Stimulated activated CD8-positive, alpha-beta memory T cell treated with anti-CD3 and anti-CD28 coated beads, Interleukin-4, amount 100 ng/mL, for 1 hour (primary cell): ENCODE measurements at places on chromosomes 6 and 20.
A peak's percentile ranks its signal among the peaks of the same experiment; 100 is the strongest.

DNA sequence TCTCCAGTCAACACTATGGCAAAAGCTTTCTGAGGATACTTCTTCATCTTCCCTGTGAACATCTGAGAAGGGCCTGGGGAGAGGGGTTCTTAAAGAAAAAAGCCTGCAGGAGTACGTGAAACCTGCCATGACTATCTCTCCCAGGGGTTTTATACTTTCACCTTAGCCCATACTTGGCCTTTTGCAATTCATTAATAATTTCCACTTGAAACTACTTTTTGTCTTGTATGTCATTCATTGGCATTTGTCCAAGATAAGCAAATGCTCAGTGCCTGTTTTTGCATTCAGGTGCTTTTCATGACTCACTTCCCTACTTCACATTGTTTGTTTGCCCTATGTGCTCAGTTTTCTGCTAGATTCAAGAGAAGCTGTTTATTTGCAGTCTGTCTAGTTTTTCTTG lies 580.3 kb upstream of the GJE1 start:
- DNase-seq, result no peak

DNA sequence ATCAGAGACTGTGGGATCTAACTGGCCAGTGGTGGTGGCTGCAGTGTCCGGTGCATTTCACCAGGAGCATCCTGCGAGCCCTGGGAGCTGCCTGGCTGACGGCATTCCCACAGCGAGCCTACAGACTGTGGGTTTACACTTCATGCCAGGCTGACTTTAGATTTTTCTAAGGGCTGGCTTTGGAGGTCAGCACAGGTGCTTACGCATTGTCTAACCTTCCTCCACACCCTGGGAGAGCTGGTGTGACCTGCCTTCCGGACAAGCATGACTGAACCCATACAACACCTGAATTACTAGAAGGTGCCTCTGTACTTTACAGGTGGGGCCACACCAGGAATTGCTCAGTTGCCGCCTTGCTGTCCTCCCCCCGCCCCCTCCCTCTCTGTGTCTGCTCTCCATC lies 96.2 kb downstream of the RREB1 start:
- no peak for DNase-seq

DNA sequence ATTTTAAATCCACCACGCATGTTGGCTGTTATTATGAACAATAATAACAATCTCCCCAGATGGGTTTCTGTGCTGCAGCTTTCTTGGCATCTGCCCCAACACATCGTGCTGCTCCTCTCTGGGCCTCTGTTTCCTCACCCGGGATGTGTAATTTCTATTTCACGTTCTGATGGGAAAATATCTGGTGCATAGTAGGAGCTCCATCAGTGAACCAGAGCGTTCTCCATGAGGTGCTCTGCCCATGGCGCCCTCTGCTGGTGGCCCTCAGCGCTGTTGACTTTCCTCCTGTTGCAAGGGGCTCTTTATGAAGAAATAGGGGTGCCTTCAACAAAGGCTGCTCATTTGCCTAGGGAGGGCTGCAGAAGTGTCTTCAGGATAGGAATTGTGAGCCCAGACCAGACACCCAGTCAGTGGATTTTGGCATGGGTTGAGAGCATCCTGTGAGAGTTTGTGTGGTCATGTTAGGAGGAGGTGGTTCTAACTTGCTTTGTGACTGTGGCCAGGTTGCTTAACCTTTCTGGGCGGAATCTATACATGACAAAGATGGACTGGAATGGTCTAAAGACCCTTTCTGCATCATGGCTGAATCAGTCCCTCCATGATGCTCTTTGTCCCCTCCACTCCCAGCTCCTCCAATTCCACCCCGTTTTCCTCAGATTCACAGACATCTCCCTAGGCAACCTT lies 8.1 kb downstream of the SCRT2 start:
- peak; percentile 44 for DNase-seq

- DNase-seq, result no peak
Measured at GRCh38 chr6:105981002-105981887, 104.9 kb upstream of the PRDM1 start.

DNA sequence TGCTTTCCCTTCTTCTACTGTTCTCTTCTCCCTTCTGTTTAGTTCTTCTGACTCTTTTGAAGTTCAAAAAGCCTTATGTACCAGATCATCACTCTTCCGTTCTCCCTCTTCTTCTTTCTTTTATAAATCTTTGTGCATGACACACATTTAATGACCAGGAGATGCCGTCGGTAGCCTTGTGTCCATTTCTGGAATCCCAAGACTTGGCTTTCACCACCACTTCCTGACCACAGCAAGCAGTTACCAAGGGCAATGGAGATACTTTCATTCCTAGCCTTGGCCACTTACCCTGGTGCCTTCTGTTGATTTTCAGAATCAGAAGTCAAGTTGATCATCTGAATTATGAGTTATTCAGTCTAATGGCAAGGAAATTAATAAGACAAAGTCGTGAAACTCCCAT lies 268.5 kb upstream of the QKI start:
- no peak for DNase-seq

DNA sequence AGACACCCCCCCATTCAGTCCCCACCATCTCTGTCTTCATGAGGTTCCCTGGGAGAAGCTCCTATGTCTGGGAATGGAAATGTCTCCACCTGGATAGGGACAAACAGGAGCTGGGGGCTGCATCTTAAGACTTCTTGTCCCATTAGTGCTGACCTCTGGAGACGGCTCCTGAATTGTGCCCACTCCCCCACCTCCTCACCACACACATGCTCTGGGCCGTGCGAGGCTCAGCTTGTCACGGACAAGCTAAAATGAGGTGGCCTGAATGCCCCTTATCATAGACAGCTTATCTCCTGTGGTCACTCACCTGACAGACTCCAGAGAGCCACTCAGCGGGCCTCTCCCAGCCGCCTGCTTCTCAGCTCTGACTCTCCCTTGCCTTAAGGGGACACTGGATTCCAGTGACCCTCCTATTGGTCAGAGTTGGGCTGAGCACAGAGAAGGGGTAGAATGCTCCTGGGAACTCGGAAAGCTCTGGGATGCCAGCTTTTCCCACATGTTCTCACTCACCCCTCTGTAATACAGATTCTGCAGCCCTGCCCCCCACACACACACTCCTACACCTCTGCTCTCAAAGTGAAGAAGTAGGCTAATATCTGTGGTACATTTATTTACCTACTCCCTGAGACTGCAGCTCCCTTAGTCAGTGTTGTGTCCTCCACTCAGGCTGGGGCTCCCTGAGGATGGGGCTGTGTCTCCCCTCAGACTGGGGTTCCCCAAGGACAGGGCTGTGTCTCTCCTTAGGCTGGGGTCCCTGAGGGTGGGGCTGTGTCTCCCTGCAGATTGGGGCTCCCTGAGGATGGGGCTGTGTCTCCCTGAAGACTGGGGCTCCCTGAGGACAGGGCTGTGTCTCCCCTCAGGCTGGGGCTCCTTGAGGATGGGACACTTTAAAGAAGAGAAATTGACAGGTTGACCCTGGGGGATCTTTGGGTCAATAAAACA lies 167.5 kb downstream of the VEGFA start:
- DNase-seq, result no peak

DNA sequence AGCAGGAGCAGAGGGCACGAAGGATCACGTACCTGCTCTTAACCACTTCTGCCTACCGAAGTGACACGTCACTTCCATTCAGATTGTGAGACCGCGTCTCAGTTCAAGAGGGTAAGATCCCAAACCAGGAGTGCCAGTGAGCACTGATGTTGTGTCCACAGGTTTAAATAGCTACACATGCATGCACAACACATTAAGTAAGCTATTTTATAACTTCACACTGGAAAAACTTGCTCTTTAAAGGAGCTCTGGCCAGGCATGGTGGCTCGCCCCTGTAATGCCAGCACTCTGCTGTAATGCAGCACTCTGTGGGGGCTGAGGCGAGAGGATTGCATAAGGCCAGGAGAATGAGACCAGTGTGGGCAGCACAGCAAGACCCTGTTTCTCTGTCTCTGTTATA lies 21.1 kb downstream of the ABHD12 start:
- DNase-seq, result no peak

GRCh38 chr6:91715171-91715805 lies 1128.4 kb upstream of the MAP3K7 start:
- DNase-seq, result no peak

DNA sequence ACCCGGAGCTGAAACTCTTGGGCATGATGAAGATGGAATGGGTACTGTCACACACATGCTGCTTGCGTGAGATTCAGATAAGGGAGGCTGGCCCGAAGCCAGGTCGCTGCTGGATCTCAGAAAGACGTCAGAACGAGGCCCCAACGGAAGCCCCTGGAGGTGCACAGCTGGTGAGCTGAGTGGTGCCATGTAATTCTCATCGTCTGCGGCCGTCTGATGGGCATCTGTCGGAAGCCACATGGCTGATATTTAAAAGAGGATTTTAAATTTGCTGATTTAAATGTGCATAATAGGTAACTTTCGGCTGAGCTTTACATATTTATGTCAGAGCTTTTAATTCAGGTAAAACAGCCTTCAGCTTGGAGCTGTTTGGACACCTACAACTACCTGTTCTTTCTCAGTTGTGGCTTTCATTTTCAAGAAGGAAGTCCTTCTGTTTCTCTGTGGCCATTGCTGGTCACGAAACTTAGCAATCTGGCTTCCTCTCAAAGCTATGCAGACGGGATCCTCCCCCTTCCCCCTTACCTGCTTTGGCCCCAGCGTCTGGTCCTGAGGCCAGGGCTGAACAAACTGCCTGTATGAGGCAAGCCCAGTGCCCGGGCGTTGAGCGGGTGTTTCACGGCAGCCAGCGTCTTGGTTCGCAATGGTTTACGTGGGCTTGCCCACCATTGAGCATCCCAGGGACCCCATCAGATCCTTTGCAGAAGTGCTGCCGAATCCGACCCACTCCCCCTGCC lies 9.2 kb downstream of the SLCO4A1 start:
- peak; percentile 60 for DNase-seq

DNA sequence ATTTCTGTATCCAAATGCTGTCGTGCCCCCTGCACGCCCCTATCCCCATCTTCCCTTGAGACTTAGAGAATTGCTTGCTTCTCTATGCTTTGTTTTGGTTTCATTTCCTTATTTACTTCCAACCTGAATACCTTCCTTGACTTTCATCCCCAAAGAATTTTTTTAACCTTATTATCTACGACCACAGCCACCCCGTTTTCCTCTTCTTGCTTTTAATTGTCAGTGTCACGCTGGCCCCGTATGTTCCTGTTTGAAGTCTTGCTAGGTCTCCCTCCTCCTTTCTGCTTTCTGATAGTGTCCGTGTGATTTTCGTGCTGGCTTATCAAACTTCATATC lies 40.1 kb downstream of the RNF217 start:
- no peak for DNase-seq

GRCh38 chr20:51156041-51156982 lies 133.4 kb upstream of the KCNG1 start:
- DNase-seq, result no peak

DNA sequence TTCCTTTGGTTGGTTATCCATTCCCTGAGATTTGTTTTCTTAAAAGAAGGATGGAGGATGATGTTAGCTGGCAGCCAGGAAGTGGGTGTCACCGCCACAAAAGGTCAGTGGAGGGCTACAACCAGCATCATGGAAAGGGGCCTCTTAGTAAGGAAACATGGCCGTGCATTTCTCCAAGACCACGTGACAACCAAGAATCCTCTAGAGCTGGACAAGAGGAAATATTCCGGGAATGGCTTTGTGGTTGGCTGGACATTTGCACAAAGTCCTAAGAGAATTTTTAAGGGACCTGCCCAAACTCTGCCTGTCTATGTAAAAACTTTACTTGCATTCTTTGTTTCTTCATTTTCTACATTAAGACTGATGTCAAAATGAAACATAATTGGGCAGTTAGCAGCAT lies 399.9 kb upstream of the MARCKS start:
- DNase-seq, result no peak

- DNase-seq, result no peak
Measured at GRCh38 chr6:39260456-39260855, 31.2 kb upstream of the KCNK5 start.

- no peak for DNase-seq
Measured at GRCh38 chr20:33518071-33518470, 28.2 kb downstream of the CBFA2T2 start.

DNA sequence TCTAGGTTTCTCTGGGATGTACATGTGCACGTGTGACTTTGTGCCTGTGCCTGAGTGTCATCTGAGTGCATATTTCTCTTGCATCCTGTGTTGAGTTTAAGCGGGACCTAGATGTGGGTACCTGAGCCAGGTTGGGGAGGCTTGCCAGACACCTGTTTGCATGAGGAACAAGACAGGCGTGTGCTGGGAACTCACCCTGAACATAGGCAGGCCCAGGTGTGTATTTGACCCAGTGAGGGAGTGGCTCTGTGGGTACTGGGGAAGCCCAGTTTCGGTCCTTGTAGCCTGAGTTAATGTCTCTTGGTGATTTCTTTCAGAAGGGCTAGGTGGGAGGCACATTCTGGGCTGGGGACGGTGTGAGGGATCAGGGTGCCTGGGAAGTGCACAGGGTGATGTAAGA lies 98.6 kb downstream of the TMEM170B start:
- no peak for DNase-seq

DNA sequence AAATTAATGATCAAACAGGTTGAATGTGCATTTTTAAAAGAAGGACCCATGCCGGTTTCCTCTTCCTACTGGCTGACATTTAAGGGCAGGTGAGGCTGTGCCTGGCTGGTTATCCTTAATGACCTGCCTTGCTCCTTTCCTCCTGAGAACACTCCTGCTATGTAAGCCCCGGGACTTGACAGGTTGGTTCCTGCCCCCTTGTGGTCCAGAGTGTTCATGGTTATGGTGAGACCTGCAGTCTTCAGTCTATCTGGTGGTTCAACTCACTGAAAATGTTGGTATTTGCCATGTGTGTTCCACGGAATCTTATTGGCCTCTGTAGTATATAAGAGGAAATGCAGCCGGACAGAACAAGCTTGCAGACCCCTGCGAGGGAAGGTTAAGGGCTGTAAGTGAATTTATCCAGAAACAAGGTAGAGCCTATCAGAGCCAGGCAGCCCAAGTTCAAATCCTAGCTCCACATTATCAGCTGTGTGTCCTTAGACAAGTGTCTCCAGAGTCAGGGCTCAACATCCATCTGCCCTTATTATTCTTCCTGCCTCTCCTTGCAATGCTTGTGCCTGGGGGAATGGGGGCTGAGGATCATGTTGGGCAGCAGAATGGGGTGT lies 5.2 kb upstream of the BPIFA3 start:
- no peak for DNase-seq

- DNase-seq, result no peak
Measured at GRCh38 chr6:44500074-44500473, 112.6 kb downstream of the CDC5L start.

DNA sequence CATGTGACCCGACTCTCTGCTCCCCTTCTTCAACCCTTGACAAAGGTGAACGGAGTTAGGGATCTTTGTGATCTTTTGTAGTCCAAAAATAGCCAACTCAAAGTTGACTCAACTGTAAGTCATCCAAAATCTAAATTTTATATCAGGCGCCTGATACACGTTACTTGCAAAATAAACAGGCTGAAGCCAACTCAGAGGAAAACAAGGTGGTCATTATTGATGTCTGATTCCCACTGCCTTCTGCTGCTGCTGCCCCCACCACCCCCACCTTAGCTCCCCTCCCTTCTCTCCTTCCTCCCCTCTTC lies 13.2 kb upstream of the RNF8 start:
- DNase-seq, result no peak
